ENCODE measurements at places on chromosomes 7 and 10.

GRCh38 chr7:123798532-123799188 lies 46.3 kb upstream of the HYAL4 start:
- DNase-seq: no peak

DNA sequence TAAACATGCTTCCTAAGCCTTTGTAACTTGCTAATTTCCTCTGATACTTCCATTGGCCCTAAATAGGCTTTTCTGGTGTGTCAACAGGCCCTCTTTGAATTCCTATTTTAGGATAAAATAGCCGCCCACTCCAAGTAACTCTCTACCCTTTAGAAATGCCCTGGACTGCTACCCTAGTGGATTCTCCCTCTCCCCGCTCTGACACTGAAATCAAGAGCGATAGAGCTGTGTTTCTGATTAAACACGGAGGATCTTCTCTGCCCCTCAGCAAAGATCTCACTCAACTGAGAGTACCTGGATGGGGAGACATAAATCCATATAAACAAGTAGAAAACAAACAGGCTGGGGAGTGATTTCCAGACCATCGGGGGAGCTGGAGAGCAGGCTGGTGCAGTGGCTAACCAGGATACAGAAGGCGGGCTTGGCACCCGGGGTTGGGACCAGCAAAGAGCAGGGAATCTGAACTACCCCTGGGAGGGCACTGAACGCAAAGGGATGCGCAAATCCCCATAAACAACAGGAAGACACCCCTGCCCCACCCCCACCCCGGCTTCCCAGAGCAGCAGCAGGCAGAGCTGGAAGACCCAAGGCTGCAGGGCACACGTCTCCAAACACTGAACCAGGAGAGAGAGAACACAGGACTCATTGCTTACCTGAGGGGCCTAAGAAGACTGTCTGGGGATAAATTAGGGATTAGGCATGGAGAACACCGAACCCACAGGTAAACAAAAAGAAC lies 2.5 kb downstream of the ASB13 start:
- DNase-seq: peak; percentile 46

- DNase-seq: no peak
These were observed 42.7 kb upstream of the LAMB1 start for GRCh38 chr7:108045669-108046068.

- DNase-seq: no peak
These were observed 4.6 kb downstream of the KIF20B start for GRCh38 chr10:89706011-89706410.

DNA sequence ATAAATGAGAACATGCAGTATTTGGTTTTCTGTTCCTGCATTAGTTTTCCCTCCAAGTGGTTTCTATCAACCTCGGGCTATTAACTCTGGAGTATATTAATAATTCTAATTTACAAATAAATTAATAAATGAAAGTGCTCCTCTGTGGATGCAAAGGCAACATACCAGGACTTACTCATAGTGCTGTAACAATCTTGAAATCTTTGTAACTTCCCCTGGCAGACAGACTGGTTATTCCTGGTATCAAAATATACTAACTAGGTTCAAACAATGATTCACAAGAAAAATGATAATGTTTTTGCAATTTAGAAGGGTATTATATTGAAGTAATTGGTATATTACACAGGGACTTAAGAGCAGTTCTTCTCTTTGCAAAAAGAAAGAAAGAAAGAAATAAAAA lies 177.2 kb downstream of the FANK1 start:
- no peak for DNase-seq

Data from ELF-1 (cell line).